ENCODE measurements at places on chromosomes 5 and 9.
A peak's percentile ranks its signal among the peaks of the same experiment; 100 is the strongest.

DNA sequence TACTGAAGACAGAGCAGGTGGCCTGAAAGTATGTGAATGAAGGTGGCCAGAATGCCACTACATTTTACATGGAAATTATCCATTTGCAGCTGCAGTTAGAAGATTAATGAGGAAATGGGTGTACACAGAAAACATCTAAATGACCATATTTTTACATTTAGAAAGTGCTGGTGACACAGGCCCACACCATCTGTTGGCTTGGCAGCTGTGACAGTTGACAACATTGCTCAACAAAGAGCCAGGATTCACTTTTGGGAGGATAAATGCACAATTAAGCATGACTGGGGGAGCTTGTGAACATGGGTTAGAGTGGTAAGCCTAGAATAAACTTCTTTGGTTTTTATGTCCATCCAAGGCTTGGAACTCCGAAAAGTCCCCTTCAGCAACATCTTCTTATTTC lies 360.5 kb downstream of the KCTD16 start:
- peak; percentile 84 for ATAC-seq

DNA sequence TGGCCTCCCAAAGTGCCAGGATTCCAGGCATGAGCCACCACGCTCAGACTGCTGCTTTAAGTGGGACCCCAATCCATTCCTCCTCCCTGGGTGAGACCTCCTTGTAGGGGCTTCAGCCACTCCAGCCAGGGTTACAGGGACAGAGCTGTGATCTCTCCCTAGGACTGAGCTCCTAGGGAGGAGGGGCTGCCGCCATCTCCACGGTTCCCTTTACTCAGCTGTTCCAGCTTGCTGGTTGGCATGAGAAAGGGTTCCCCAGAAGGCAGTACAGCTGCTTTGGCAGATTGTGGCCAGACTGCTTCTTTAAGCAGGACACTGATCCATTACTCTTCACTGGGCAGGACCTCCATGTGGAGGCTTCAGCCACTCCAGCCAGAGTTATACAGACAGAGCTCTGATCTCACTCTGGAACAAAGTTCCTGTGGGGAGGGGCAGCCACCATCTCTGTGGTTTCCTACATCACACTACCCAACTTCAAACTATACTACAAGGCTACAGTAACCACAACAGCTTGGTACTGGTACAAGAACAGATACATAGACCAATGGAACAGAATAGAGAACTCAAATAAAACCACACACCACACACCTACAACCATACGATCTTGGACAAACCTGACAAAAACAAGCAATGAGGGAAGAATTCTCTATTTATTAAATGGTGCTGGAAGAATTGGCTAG lies 7.2 kb downstream of the INSL6 start:
- no peak for ATAC-seq

- ATAC-seq, result no peak
Observed at GRCh38 chr5:71802673-71803072, 83.6 kb downstream of the CARTPT start.

DNA sequence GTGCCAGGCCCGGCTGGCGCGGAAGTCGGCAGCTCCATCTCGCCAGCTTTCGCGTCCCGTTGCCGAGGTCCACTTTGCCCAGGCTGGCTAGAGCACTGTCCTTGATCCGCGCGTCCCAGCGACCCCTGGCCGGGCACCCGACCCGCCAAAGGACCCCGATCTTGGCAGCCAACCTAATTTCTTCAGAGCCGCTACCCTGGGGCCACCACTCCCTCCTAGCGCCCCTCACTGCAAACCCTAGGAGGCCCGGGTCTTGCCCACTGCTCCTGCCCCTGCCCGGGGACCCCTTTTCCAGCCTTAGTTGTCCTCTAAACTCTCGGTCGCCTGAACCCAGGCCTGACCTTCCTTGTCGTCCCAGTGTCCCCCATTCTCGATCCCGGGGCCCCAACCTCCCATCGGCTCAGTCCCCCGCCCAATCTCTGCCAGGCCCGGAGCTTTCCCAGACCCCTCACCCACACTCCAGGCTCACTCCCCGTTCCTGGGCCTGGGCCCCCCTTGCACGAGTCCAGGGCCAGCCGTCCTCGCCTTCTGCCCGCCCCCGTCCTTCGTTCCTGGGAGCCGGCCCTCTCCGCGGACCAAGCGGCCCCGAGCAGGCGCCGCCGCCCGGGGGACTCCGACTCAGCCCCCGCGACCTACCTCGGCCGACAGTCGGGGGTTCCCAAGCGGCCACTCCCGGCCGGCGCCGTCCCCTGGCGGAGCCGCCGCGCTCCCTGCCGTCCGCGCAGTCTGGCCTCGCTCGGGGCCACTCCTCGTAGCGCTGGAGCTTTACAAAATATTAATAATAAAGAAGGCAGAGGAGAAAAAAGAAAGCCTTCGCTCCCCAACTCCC lies 701 bp upstream of the LMX1B start:
- no peak for ATAC-seq

DNA sequence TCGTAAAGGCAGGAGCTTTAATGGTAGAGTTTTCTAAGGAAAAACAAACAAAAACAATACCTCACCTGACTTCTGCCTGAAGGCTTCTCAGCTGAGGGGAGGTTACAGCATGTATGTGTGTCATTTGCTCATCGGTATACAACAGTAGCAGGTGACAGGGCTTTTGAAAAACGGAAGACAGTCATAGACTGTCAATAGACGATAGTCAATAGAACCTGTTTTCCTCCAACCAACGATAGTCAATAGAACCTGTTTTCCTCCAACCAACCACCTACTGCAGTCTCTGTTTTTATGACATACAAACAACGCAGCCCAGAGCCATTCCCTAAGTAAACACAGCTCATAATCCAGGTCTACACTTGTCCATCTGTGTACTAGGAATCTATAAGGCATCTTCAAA lies 74.6 kb downstream of the RETREG1 start:
- no peak for ATAC-seq

DNA sequence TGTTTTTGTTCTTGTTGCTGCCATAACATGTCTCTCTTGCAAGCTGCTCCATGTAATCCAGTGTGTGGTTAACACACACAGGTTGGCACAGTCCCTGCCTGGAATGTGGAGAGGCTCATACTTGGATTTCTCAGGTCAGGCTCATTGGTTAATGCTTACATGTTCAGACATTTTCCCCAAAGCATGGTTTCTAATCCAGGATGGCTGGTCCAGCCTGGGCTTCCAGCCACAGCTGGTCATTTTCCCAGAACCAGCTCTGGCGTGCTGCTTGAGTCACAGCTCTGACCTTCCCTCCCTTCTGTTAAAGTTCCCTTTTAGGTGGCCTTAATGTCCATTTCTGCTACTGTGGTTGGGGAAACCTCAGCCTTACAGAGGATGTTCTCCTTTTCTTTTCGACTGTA lies 294.3 kb downstream of the TAF11L14 start:
- ATAC-seq, result no peak

DNA sequence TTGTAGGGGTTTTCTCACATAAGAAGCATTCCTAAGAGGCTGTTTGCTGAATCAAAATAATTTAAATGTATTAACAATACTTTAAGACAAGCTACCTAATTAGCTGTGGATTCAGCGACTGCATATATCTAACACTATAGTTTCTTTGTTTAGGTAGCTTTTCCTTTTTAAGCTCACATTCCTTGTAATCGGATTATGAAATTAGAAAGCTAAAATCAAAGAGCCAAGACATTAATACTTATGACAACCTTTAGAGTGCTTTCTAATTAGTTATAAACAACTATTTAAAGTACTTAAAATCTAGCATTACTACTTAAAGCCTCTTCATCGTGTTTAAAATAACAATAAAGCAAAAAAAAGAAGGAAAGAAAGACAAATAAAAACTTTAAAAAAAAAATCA lies 137.3 kb upstream of the RETREG1 start:
- no peak for ATAC-seq
